ENCODE measurements at places on chromosomes 2 and 18.
A peak's percentile ranks its signal among the peaks of the same experiment; 100 is the strongest.

DNA sequence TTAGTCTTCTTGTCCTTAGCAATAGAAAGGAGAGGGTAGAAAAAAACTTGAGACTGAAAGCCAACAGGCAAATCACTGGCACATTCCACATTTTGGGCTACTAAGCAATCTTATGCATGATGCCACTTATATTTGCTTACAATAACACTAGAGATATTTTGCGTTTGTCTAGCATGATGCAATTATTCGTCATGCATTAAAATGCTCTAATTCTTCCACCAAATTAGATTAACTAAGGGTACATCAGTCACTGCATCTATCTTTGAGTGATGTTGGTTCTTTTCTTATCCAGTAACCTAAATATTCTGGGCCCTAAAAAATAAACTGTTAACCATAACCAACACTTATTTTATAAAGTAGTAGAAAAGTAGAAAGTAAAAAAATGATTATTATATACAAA is 1311.7 kb upstream of the CDH2 start:
- no peak for DNase-seq

DNA sequence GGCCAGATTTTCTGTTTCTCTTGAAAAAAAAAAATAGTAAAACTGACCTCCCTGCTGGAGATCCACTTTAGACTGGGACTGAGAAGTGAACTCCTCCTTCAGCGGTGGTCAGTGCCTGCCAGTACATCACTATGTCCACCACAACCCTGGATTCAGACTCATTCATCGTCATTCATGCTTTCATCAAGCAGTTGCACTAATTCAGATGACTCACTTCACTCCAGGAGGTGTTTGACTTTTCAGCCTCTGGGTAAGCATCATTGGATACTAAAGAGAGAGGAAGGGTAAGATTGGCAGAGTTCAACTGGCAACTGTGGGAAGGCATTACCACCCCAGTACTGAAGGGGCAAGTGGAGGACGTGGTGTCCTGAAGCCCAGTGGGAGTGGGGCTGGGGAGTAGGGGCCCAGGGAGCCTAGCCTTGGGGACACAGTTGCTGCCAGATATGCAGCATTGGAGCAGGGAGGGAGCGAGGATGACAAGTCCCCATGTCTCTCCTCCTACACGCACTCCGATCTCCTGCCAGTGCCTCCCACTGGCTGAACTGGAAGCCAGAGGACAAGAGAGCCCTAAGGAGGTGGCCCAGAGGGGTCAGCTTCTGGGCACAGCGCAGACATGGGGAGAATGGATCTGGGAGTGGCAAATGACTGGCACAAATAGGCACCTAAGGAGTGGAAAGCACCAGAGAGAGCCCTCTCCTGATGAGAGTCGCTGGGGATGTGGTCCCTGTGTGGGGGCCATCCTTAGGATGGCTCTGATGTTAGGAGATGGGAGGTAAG is 111.1 kb downstream of the TGFA start:
- no peak for DNase-seq

- no peak for DNase-seq
Observed at GRCh38 chr2:64593035-64593655, 60.6 kb downstream of the SERTAD2 start.

- DNase-seq = no peak
Observed at GRCh38 chr2:48174503-48174902, 268.2 kb upstream of the FBXO11 start.

DNA sequence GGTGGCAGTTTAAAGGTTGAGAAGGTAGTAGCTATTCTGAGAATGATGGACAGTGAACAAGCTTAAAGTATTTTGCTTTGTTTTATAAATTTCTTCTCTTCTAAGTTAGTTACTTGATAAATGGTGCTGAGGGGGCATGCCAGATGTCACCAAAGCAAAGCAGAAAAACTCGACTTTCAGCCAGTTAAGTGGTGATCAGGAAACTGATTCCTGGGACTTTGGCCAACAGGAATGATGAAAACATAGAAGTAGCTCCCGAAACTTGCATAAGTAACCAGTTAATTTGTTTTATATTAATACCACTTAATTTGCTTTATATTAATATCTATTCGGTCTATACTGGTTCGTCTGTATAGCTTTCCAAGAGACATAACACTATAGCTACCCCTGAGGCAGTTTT is 82.6 kb downstream of the FANCL start:
- DNase-seq = no peak

GRCh38 chr2:201600906-201601305 is 42.4 kb downstream of the TMEM237 start:
- no peak for DNase-seq

DNA sequence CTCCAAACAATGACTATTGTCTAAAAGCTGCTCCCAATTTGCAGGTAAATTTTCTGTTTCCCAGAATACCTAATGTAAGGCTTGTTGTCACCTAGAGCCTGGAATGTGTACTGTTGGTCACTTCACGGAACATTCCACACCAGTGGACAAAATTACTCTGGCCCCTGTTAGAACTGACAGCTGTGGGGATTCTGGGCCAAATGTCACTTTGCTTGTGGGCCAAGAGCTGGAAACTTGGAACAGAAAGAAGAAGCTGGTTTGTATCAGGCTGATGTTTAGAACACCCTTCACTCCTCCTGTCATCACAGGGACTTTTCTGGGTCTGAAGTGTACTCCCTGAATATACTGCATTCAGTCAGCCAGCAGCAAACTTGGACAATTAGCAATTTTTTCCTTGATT is 495.6 kb upstream of the SYT4 start:
- no peak for DNase-seq

- DNase-seq = no peak
Observed at GRCh38 chr2:240220371-240220770, 79.9 kb upstream of the OTOS start.

DNA sequence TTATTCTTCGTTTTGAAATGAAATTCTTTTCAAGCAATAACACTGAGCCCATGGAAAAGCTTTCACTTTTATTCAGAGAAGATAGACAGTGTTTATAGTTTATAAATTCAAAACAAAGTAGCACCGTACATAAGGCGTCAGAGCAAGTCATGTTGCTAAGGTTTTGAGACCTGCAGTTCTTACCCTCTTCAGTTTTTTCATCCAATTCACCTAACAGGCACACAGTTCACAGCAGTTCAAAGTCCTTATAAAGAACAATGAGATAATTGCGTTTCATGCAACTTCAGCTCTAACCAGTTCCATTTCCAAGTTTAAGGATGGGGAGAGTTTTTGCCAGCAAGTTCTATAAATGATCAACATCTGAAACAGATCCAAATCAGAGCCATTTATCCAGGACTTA is 96.7 kb downstream of the ARHGAP15 start:
- no peak for DNase-seq

DNA sequence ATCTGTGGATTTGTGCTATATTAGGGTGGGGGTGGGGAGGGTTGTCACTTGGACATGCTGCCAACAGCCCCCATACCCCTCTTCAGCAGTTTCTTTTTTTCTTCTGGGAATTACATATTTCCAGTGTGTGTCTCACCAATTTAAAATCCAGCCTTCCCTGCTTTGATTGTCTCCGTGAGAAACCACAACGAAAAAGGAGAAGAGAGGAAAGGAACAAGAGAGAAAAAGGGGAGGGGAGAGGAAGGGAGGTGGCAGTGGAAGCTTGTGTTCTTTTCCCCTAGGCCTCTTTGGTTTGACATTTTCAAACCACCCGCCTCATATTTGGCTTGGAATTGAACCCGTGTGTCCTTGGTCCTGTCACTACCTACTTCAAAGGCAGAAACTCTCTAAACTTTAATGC is 860 bp downstream of the CTNNA2 start:
- no peak for DNase-seq

DNA sequence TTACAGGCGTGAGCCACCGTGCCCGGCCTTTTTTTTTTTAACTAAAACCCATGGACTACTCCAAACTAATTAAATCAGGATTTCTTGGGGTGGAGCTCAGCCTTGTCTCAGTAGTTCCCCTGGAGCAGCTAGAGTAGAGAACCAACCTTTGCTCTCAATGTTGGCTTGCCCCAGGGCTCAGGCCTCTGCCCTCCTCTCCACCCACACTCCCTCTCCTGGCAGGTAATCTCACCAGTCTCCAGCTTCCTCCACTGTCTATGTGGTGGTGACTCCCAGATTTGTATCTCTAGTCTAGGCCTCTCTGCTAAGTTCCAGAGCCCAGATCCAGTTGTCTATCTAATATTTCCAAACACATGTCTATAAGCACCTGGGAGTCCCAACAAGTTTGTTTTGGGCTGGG is 9.6 kb upstream of the MTA3 start:
- DNase-seq = no peak

DNA sequence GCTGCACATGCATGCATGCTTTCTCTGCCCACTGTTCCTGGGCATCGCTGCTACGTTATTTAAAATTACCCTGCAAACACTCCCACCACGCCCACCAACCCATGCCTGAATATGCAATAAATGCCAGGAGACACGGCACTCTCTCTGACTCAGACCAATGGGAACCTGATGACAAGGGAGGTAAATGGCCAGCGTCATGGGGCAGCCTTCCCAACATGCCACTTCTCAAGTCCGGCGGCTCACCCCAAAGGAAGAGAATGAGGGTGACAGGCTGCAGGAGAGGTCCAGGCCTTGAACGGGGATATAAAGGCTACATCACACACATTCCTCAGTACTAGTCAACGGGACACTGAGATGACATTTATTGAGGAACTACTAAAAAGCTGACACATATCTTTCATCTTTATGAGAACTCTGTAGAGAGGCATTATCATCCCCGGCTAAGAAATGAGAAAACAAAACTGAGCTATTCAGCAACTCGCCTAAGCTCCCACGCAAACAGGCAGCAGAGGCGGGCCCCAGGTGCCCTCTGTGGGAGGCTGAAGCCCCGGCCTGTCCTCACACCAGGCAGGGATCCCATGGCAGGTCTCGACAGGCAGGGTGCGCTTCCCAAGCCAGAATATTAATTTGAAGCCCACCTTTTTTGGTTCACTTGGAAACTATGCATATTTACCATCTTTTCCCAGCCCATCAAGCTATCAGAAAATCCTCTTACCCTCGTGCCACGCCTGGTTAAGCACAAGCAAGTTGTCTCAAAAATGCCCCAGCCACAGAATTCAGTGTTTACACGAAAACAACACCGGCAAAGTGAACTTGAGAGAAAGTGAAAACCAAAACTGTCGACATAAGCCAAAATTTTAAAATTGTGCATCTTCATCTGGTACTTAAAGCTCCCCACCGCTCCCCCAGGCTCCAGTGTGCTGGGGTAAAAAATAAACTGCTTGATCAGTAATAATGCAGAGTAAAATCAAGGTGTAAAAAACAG is 166.3 kb downstream of the HDAC4 start:
- no peak for DNase-seq

GRCh38 chr2:202032846-202033316 is 774 bp upstream of the FZD7 start:
- peak; percentile 38 for DNase-seq

- DNase-seq = peak; percentile 82
Observed at GRCh38 chr2:178522950-178523595, 42.8 kb downstream of the PLEKHA3 start.

- no peak for DNase-seq
Observed at GRCh38 chr18:67670024-67670543, 153.6 kb upstream of the DSEL start.

DNA sequence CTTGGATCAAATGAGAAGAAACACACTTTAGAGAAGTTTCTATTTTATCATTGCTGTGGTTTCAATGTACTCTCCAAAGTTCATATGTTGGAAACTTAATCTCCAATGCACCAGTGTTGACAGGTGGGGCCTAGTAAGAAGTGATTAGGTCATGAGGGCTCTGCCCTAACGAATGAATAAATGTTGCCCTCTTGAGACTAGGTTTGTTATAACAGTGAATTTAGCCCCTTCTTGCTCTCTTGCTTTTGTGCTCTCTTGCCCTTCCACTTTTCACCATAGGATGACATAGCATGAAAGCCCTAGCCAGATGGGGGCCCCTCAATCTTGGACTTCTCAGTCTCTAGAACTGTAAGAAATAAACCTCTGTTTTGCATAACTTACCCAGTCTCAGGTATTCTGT is 664.8 kb downstream of the DCC start:
- DNase-seq = no peak

DNA sequence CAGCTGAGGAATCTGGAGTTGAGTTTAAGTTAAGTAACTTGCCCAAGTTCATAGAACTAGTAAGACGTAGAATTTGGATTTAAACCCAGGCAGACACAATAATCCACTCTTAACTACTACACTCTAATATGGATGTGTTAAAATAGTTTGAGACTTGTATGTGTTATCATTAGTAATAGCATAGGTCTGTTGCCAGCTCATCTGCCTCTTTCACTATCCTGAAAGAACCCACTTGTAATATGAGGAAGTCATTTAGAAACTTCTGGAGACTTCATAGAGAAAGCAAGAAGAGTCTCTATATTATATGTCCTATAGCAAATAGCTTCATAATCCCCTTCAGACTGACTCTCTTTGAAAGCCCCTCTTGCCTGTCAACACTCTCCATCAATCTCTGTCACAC is 43.0 kb upstream of the ACADL start:
- no peak for DNase-seq

- no peak for DNase-seq
Observed at GRCh38 chr2:240373289-240373885, 62.1 kb upstream of the GPC1 start.

DNA sequence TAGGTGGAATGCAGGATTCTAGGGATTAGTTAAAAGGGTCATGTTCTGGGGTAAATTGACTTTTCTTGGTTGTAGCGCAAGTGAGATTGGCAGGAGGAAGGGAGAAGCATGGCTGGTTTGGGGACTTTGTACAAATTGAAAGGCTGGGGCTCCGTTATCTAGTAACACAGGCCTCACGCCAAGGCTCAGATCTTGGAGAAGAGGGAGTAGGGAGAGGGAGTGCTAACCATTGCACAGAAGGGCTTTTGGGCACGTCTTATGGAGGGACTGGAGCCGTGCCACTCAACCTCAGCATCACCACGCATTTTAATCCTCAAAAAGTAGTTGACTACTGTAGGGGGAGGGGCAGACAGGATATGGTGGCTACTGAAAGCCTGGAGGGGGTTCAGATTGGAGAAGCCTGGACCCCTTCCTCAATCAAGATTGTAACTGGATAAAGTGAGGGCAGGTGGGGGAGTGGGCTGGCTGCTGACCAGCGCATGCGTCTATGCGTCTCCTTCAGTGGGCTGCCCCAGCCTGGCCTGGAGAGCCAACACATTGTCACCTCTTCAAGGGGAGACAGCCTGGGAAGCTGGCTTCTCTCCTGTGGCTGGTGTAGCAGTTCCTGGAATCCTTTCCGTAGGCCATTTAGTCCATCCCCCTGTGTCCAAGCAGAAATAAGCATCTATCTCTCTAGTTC is 14.3 kb downstream of the IGFBP5 start:
- no peak for DNase-seq

GRCh38 chr2:77873506-77873905 is 351.3 kb upstream of the LRRTM4 start:
- no peak for DNase-seq

- DNase-seq = no peak
Observed at GRCh38 chr2:188785490-188785889, 188.7 kb upstream of the COL3A1 start.

DNA sequence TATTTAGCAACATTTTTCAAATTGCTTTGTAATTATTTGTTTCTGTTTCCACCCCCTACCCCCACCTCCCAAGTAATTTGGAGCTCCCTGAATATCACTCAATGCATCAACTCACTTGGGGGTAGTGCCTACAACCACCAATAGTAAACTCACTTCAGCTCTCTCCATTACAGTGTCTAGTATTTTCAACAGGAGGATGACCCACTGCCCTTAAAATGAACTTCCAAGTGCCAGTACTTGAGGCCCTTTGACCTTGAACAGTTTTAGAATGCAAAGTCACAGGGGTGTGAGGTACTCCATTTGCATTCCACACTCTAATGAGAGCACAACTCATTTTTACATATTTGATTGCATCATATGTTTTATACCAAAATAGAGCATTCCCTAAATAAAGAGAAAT is 523.0 kb downstream of the ERBB4 start:
- DNase-seq = no peak

All from stimulated activated CD4-positive, alpha-beta T cell treated with anti-CD3 and anti-CD28 coated beads, Interleukin-2, amount 100 ng/mL, for 24 hours (primary cell).